NCI-H1417 treated with DMSO at 0.1 percent for 48 hours (cell line): ENCODE measurements at places on chromosomes 3 and 15.

DNA sequence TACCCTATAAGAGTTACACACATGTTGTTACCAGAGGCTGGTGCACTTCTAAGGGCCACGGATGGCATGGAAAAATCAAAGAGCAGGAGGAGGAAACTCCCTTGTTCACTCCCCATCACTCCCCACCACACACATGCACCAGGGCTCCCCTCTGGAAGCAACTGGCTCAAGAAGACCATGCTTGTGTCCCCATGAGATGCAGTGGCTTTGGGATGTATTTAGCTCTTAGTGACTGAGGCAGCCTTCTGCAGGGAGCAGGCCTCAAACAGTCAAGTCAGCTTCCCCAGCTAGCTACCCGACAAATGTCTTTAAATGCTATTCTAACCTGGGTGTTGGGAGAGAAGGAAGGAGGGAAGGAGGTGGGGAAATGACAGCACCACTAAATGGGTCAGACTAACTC, 32.9 kb upstream of the RAD18 start:
- DNase-seq = no peak

- no peak for DNase-seq
These were observed 366.7 kb downstream of the PTPRG start for GRCh38 chr3:61928039-61928438.

DNA sequence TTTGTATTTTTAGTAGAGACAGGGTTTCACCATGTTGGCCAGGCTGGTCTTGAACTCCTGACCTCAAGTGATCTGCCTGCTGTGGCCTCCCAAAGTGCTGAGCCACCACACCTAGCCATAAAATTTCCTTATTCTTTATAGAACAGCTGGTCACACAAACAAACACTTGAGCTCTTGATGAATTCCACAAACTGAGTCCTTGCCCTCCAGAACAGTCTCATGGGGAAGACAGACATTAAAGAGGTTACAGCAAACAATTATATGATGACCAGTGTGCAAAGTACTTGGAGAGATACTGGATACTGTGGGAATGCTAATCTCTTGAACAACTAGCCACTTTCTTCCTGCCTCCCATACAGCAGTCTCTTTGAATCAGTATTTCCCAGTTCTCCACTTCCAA, 7.5 kb upstream of the ATP11B start:
- DNase-seq = no peak

DNA sequence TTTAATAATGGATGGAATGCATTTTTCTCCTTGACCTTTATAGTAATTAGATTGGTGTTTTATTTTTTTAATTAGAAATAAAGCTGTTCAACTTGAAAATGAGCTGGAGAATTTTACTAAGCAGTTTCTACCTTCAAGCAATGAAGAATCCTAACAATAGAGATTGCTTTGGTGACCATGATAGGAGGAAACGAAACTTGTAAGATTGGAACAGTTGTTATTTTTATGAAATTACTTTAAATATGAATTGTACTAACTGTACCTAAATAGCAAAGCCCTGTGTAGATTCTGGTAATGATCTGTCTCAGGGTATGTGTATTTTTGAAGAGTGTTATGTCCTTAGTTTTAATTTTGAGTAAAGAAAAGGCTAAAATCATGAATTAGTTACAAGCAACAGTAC, 44.4 kb downstream of the MFN1 start:
- DNase-seq = no peak

DNA sequence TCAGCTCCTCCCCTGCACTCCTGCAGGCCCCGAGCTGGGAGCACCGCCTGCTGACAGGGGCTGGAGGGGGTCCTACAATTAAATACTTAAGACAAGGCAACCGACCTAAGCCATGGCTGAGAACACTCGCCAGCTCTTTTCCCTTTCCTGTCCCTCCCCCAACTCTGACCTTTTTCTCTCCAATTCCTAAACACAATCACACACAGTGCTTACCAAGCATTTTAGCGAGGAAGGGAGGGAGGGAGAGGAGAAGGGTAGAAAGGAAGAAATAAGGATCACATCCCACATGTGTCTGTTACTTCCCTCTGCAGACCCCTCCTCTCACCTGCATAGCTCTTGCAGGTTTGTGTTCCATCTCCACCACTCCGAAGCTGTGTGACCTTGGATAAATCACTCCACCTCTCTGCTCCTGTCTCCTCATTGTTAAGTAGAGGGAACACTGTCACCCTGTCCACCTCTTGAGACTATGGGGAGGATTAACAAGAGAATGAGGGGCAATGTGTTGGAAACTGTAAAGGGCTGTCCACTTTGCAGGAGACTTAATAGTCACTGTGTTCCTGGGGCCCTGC, 63.6 kb downstream of the CYP11A1 start:
- DNase-seq = no peak

GRCh38 chr3:153273217-153273616, 111.2 kb downstream of the RAP2B start:
- no peak for DNase-seq

- DNase-seq = no peak
These were observed 114.6 kb downstream of the TMEM108 start for GRCh38 chr3:133152681-133153220.
